ENCODE measurements at places on chromosomes 1 and 21.

DNA sequence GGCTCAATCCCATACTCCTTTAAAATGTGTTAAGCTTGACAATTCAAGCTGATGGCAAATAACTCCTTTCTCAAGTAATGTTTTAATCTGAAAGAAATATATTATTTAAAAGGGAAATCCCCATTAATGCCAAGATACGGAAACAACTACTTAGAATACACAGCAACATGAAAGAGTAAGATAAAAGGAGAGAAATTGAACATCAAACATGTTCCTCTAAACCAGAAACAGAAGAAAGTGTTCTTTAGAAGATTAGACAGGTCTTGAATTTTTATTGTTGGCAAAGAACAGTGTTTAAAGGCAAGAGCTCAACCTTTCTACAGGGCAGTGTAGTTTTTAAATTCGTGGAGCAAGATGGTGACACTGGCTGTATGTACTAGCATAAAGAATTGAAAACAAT, 105.8 kb upstream of the NRIP1 start:
- no peak for DNase-seq

- DNase-seq, result no peak
Measured at GRCh38 chr1:213055767-213056166, 4.7 kb downstream of the RPS6KC1 start.

- DNase-seq, result no peak
Measured at GRCh38 chr21:16473988-16474387, 744.2 kb downstream of the USP25 start.

DNA sequence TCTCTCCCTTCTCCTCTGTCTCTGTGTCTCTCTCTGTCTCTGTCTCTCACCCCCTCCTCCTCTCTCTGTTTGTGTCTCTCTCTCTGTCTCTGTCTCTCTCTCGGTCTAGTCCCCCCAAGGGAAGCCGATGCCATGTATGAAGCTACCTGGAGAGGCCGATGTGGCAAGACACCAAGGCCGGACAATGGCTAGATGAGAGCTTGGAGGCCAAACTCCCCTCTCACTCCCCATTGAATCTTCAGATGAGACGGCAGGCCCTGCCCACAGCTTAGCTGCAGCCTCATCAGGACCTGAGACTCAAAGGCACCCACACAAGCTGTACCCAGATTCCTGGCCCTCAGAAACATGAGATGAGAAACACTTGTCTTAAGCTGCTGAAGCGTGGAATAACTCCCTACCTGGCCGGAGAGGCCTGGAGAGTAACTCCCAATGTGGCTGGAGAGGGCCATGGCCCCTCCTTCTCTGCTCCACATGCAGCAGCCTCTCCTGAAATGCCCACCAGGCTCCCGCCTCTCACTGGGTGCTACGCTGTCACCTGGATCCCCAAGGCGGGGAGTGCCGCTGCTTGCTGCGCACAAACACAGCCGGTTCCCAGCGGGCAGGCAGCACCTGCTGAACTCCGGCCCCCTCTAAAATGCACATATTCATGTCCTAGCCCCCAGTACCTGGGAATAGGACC, 7.8 kb upstream of the ACTRT2 start:
- DNase-seq, result no peak

DNA sequence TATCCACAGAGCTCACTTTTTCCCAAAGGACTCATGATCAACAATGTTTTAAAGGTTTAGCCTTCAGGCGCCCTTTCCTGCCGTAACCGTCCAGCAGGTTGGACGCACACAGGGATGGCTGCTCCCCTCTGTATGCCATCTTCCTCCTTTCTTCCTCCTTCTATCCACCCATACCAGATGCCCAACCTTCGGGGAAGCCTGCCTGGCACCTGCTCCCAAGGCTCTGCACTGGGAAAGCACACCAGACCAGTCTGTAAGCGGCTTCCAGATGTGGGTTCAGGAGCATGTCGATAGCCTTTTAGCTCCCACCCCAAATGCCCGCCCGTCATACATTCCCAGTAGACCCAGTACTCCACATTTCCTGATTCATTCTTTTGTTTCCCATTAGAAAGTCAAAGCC, 52.9 kb downstream of the STUM start:
- DNase-seq, result no peak

- no peak for DNase-seq
Measured at GRCh38 chr21:32282992-32283391, 4.1 kb upstream of the MIS18A start.

- no peak for DNase-seq
Measured at GRCh38 chr1:58620259-58620658, 43.2 kb upstream of the TACSTD2 start.

- no peak for DNase-seq
Measured at GRCh38 chr1:41611068-41611931, 126.8 kb upstream of the EDN2 start.

GRCh38 chr1:203914292-203914691, 52.9 kb downstream of the SNRPE start:
- no peak for DNase-seq

GRCh38 chr1:222641269-222641948, 23.5 kb downstream of the MIA3 start:
- no peak for DNase-seq

GRCh38 chr1:158933621-158934020, 2.3 kb downstream of the PYHIN1 start:
- peak; percentile 40 for DNase-seq

DNA sequence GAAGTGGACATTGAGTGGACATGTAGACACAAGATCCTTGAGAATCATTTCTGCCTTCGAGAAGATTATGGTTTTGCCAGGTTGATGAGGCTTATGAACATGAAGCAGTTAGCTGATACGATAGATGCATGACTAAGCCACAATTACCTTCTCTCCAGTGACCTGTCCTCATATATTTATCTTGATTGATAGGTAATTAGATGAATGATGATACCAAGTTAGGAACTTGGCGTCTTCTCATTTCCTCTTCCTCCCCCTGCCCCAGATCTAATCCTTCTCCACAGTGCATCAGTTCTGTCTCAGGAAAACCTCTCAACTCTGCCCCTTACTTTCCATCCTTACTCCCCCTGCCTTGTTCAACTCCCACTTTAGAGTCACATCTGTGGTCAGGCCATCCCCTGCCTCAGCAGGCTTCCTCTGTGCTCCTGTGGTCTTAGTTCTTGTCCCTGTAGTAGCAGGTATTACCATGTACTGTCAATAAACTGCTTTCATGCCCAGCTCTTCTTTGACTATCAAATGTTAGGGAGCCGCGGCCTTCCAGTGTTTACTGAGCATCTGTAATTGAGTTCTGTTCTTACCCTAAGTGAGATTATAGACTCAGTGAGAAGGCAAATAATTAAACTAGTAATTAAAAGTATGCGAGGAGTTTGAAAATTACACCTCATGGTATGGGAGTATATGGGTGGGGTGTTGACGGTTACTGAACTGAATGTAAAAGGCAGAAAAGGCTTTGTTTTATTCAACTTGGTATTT, 5.1 kb downstream of the ST6GALNAC3 start:
- DNase-seq, result no peak

- no peak for DNase-seq
Measured at GRCh38 chr1:45557422-45557944, 6.9 kb downstream of the AKR1A1 start.

DNA sequence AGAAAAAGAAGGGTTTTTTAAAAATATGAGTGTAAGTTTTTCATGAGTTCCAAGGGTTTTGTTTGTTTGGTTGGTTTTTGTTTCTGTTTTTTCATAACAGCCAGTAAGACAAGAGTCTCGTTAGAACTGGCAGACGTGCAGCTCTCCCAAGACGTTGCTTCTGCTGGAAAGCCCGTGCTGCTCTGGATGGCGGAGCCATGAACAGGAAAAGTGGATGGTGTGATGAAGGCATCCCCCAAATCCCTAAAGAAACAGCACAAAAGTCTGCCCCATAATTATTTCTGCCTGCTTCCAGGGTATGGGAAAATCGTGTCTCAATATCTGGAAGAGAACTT, 157.9 kb upstream of the BACE2 start:
- no peak for DNase-seq

- no peak for DNase-seq
Measured at GRCh38 chr1:21012937-21013336, 163.8 kb downstream of the EIF4G3 start.

DNA sequence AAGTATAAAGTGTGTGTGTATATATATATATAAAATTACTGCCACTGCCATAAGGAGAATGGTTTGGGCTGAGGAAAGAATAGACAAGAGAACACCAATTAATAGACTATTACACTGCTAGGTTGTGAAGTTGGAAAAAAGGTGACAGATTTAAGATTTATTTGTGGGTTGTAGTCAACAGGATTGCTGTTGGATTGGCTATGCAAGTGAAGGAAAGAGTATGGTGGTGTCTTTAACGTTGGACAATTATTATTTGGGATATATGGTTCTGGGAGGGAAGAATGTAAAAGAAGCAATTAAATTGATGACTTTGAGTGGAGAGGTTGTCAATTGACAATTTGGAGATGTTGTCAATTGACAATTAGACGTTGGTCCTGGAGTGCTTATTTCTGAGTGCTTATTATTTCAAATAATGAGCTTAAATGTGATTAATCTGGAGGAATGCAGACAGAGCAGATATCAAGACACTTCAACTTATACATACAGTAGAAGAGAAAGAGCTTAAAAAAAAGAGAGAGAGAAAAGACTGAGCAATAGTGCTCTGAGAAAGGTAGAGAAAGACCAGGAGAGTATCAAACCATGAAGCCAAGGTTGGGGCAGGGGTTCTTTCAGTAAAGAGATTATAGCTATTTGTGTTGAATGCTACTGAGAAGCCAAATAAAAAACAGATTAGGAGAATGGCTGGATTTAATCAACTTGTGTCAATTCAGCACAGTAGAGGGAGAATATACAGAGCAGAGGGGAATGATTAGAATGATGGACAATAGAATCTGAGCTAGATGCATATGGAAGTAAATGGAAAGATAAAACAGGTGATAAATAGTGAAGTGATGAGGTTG, 9.7 kb downstream of the PTGS2 start:
- no peak for DNase-seq

DNA sequence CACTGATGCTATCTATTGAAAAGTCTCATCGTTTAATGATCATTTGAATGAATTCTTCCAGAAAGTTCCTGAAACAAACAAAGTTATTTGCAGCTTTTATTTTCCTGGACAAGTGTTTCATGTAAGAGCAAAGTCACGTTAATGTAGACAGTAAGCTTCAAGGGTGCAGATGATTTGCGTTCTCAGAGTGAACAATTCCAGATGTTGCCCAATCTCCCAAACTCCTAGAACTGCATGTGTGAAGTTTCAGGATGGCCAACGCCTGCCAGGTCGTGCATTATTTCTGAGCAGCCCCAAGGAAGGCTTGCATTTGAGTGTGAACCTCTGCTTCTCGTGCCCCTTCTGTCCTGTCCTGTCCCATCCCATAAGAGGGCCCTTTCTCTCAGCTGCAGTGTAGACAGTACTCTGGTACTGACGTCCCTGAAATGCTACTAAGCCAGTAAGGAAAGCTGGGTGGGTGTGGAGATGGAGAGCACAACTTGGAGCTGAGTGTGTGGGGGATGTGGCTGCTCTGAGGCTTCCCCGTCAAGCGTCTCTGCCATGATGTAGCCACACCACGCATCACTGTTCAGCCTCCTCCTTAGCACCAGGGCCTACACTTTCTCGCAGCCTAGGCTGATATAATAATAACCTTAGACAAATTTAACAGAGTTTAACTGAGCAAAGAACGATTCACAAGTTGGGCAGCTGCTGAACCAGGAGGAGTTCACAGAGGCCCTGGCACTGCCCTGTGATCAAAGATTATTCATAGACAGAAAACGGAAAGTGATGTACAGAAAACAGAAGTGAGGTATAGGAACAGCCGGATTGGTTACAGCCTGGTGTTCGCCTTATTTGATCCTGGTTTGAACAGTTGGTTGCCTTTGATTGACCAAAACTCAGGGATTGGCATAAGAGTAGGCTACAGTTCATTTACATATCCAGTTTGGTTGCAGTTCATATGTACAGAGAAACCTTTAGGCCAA, 50.4 kb downstream of the RHOU start:
- DNase-seq, result no peak

GRCh38 chr1:53069663-53070327, 7.8 kb downstream of the PODN start:
- DNase-seq, result no peak

DNA sequence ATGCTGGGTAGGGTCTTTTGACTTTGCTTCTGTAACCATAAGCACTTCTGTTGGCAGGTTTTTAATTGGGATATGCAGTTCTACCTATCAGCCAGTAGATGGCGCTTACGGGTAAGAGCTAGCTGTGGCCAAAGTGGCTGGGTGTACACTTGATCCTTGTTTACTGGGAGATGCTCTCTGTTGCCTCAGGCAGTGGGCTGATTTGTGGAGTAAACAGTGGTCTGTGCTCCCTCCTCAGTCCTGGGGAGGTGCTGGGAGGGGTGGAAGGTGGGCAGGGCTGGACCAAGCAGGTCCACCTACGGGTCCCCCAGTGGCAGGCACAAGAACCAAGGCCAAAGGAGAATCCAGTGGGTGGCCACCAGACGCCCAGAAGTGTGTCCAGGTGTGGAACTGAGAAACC, 43.4 kb downstream of the RALGPS2 start:
- DNase-seq, result peak; percentile 66

GRCh38 chr1:209076688-209077087, 506.8 kb upstream of the CAMK1G start:
- peak; percentile 40 for DNase-seq

DNA sequence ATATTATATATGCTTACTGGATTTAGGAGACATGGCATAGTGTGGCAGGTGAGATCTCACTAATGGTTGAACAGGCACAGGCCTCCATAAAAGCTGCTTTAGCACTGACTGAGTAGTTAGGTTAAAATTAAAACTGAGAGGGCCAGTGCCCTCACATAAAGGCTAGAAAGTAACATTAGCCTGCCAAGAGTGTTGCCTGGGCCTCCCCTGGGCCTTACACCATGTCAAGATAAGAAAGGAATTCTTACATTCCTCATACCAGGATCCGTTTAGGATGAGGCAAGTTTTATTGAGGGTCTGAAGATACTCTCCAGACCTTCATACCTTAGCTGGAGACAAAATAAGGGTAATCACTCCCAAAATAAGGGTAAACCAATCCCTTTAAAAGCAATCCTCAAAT, 1011.8 kb downstream of the PLA2G4A start:
- DNase-seq, result no peak

DNA sequence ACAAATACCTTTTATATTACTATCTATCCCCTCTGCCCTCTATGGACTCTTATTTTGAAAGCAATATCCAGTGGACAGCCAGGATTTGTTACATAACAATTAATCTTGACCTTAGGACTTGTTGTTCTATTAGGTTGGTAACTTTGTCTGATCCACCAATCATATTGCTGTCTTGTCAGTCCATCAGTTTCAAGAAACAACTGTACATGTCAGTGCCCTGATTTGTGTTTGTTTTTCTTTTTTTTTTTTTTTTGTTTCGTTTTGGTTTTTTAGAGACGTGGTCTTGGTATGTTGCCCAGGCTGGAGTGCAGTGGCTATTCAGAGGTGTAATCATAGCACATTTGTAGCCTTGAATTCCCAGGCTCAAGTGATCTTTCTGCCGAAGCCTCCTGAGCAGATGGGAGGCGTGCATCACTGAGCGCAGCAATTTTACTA, 1.5 kb upstream of the SCP2 start:
- DNase-seq, result no peak

DNA sequence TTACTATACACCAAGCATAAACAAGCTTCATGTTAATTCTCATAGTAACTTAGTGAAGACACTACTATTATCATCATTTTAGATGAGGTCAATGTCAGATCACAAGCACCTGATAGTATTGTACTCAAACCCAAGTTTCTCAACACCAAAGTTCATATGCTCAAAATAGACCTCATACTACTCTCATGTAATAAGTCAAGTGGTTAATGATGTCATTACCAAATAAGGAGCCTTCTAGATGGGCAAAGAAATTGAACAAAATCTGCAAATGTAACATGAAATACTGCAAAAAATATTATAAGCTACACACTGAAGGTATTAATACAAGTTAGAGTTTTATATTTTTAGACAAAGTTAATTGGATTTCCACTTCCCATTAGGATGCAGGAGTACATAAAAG, 144.0 kb upstream of the CHRM3 start:
- no peak for DNase-seq

- DNase-seq, result no peak
Measured at GRCh38 chr1:156926175-156926574, 5.7 kb downstream of the LRRC71 start.

All from NAMALWA (cell line).